Placental pericyte (primary cell): ENCODE measurements at places on chromosomes 1 and 21. TPM values are rescaled to one million over a fixed set of nuclear protein-coding genes. Genes with fewer than 3 reads are reported as not detected.

KRTAP7-1 gene
- not detected in 2 replicates for total RNA-seq

CORT gene
- total RNA-seq = 0.29 TPM in 1 of 2 replicates, not detected in the other

GNAT2 gene
- total RNA-seq = 0.44 TPM in 1 of 2 replicates, not detected in the other

CD2 gene
- not detected in 2 replicates for total RNA-seq

LEPROT gene
- 38.1 and 66.9 TPM in 2 replicates for total RNA-seq

FNDC10 gene
- 3.4 and 3.5 TPM in 2 replicates for total RNA-seq

NMNAT2 gene
- total RNA-seq = 0.22 and 6.0 TPM in 2 replicates

NEK2 gene
- 0.44 and 36.2 TPM in 2 replicates for total RNA-seq

RIT1 gene
- total RNA-seq = 33.9 and 36.2 TPM in 2 replicates

TP73 gene
- total RNA-seq = not detected in 2 replicates

FMO5 gene
- 0.44 and 0.86 TPM in 2 replicates for total RNA-seq

ACTL8 gene
- not detected in 2 replicates for total RNA-seq

INSRR gene
- not detected in 2 replicates for total RNA-seq

SPRR2F gene
- not detected in 2 replicates for total RNA-seq

RGS4 gene
- 2.4 and 538 TPM in 2 replicates for total RNA-seq

CLDN8 gene
- not detected in 2 replicates for total RNA-seq

UBE2U gene
- 0.29 TPM in 1 of 2 replicates, not detected in the other for total RNA-seq

FAM229A gene
- 1.7 and 1.8 TPM in 2 replicates for total RNA-seq

ELK4 gene
- 16.6 and 26.9 TPM in 2 replicates for total RNA-seq

DENND1B gene
- total RNA-seq = 7.9 and 15.3 TPM in 2 replicates

COL9A2 gene
- 0.14 and 1.8 TPM in 2 replicates for total RNA-seq

CASZ1 gene
- total RNA-seq = 0.14 and 0.22 TPM in 2 replicates

VSIG8 gene
- total RNA-seq = 0.22 and 0.43 TPM in 2 replicates
